ENCODE measurements at places on chromosomes 3 and 15.
A peak's percentile ranks its signal among the peaks of the same experiment; 100 is the strongest.

DNA sequence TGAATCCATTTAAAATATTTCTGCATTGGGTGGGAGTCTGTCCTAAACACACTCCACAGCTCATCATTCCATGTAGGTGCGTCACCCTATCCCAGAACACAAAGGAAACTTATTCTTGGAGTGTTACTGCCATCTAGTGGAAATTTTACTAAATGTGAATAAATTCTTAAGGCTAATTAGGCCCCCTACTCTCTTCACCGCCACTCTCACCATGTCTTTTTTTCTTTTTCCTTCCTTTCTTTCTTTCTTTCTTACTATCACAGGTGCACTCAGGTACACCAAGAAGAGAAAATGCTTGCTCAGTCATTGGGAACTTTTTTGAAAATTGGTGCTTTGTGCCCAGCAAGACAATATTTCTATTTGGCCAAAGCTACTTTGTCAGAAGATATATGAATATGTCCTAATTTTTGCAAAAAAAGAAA lies 26.4 kb upstream of the ATP8B4 start:
- DNase-seq, result peak; percentile 75

DNA sequence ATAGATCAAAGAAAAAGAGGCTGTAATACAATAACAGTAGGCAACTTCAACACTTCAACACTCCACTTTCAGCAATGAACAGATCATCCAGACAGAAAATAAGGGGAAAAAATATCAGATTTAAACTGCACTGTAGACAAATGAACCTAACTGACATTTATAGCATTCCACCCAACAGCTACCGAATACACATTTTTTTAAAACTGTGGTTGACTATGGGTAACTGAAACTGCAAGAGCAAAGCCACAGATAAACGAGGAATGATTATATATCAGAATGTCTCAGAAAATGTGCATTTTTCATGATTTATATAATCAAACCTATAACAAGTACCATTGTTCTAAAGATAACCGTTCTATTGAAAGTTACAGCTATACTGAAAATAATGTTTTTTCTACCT lies 514.9 kb upstream of the DPPA4 start:
- DNase-seq, result no peak

GRCh38 chr15:56820333-56820732 lies 87.0 kb upstream of the ZNF280D start:
- no peak for DNase-seq

DNA sequence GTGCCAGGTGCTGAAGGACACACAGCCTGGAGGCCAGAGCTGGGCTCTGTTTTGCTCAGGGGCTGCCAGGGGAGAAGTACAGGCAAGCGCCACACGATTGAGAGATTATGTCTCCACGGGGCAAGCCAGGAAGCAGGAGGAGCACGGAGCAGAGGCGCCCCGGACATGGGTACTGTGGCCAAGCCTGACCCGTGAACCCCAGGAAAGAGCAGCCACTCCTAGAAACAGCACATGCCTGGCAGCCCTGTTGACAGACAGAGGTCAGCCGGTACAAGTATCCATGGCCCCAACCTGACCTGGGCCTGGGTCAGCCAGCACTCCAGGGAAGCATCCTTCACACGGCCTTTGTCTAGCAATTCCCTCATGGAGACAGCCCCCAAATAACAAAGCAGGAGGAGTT lies 89.4 kb downstream of the ADAMTS17 start:
- no peak for DNase-seq

- DNase-seq, result peak; percentile 89
Observed at GRCh38 chr15:101251830-101252820, at the start of gene CHSY1. TSS of gene CHSY1 (minus strand) at chr15:101252048. CDS start at chr15:101251456, 592 bp downstream.

GRCh38 chr15:66774001-66774814 lies 72.2 kb downstream of the SMAD6 start:
- peak; percentile 80 for DNase-seq

DNA sequence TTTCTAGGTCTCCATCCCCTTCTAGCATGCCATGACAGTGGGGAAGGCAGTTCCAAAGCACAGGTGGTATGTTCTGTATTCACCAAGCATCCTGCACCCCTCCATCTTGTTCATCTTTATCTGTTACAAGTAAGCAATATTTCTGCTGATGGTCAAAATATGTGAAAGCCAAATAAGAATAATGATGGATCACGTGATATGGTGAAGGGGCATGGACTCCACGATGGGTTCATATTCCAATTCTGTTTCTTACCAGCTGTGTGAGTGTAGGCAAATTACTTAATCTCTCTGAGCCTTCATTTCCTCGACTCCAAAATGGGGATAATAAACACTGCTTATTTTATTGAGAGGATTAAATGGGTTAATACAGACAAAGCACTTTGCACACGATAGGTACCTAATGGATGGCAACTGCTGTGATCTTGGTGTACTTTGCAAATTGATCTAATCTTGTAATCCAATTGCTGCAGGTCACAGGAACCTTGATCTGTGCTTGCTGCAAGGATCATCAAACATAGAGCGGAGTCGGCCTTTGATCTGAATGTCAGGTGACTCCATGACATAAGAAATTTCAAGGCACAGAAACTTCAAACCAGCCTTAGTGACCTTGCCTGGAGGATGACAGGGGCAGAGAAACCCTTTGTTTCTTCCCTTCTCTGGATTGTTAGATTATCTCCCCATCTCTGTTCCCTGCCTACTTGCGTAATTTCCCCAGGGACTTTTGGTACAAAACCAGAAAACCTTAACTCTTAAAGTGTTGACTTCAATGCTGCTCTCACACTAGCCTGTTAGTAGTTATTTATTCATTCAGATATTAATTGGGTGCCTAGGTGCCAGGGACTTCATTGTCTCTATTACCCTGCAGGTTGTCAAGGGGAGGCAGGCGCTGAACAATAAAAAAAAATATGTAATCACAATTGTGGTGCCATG lies 25.8 kb downstream of the SIAH2 start:
- DNase-seq, result no peak

DNA sequence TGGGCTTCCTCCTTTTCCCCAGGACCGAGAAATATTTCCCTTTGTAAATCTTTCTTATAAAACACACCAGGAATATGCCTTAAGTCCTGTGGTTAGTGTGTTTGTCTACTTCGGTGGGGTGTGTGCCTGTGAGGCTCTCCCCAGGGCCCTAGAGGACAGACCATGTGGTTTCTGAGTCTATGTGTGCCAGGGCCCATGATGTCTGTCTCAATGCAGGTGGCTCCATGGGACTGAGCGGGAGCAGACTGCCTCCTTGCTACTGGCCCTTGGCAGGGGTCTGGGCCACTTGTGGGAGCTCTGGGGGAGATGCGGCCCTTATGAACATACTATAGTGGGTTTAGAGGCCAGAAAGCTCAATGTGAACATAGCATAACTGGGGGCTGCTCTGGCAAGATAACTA lies 37.6 kb downstream of the SCN5A start:
- no peak for DNase-seq

DNA sequence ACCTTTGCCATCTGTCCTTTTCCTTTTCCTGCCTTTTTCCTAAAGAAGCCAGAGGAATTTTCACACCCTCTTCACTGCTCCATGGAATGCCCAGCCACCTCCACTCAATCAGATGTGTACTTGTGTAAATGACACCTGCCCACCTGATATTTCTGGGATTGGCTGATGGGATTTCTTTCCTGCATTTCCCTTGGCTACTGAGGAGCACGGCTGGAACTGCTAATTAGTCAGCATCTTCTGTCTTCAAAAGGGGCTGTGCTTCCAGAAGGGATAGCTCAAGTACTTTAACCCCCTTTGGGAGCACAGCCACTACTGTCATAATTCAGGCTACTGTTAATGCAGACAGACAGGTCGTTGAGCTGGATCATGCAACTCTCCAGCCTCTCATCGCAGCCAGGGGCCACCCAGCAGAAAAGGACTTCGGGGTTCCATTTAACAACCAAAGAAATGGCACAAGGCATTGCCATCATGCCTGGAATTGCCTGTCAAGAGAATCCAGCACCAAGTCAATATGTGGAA lies 38.6 kb downstream of the MGLL start:
- DNase-seq, result no peak

DNA sequence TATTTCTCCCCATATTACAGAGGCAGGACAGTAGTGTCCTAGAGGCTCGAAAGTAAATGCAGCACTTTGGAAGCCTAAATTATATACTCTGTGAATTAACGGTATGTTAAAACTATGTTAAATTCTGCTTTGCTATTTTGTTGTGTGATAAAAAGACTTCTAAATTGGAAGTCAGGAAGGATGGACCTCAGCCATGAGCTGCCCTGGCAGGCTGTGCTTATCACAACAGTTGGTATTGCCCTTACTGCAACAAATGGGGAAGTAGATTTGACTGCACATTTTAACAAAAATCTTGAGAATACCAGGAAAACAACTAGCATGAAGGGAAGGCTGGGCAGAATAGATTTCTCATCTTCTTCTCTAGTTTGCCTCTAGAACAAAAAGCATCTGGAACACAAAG lies 706.6 kb downstream of the SI start:
- DNase-seq, result no peak

DNA sequence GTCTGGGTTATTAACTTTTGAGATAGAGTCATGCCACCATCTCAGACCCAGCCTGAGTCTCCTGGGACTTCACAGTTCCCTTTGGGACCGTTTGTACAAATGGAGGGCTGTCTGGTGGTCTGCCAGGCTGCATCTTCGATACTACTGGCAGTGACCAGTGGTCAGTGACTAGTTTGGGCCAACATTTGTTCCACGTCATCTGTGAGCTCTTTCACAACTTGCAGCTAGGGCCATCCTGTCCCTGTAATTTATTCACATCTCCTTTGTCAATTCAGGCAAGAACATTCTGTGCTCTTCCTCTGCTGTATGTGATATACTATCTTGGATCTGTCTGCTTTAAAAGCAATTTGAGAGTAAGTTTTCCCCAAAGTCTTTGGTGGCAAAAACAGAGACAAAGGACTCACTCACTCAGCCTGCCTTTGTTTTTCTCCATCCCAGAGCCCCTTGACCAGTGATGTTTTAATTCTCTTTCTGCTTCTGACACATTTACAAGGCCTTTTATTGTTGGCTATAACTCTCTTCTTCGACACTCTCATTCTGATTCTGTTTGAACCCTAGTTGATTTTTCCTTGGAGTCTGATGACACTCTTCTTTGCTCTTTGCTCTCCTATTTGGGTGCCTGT lies 353.4 kb downstream of the EPHB1 start:
- DNase-seq, result no peak

- no peak for DNase-seq
Observed at GRCh38 chr3:16529264-16529663, 15.8 kb upstream of the RFTN1 start.

- DNase-seq, result no peak
Observed at GRCh38 chr3:132645058-132645457, 14.6 kb downstream of the ACAD11 start.

DNA sequence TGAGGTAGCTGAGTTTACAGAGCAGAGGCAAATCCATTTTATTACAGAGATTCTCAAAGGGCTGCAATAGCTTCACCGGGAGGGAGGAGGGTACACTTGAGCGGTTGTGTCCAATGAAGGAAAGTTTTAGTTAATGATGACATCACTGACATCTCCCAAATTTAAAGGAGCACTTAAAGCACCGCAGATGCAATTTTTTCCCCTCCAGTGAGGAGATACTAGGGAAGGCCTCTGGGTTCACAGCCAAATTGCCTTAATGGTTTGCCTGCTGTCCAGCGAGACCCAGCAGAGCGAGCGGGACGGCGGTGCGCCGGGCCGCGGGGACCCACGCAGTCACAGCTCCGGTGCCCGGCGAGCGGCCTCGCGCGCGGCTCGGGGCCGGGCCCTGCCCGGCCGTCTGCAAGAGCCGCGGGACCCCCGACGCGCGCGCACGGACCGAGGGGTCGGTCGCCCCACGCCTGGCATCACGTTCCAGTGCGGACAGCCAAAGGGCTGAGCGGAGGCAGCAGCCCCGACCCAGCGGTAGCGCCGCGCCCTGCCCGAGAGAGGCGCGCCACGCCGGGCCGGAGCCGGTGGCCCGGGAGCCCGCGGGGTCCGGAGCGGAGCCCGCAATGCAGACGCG lies 160.5 kb upstream of the CHRNA7 start:
- DNase-seq, result no peak

- no peak for DNase-seq
Observed at GRCh38 chr3:168061332-168061996, 34.3 kb downstream of the GOLIM4 start.

DNA sequence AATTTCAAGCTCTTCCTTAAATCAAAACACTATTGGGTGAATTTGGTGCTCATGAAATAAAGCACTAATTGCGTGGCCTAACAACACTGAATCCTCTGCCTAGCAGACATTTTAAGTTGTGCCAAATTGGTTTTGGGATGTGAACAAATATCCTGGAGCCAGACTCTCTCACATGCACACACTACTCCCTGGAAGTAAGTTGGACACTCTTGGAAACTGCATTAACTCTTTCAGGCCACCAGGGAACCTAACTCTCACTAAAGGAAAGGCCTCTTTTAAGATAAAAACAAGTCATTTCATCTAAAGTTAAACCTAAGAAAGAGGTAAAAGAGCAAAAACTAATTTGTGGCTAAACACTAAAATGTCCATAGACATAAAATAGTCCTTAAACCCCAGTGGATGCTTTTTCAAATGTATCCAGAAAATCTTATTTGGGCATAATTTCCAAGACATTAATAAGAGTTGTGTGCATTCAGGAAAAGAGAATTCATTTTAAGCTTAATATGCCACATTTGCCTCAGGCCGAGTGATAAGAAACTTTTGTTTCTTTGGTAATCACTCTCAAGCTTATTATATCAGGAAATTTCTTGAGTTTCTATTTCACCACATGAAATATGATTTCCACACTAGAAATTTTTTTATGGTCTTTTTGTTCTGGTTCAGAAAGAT lies 61.8 kb downstream of the ZBTB20 start:
- DNase-seq, result no peak

DNA sequence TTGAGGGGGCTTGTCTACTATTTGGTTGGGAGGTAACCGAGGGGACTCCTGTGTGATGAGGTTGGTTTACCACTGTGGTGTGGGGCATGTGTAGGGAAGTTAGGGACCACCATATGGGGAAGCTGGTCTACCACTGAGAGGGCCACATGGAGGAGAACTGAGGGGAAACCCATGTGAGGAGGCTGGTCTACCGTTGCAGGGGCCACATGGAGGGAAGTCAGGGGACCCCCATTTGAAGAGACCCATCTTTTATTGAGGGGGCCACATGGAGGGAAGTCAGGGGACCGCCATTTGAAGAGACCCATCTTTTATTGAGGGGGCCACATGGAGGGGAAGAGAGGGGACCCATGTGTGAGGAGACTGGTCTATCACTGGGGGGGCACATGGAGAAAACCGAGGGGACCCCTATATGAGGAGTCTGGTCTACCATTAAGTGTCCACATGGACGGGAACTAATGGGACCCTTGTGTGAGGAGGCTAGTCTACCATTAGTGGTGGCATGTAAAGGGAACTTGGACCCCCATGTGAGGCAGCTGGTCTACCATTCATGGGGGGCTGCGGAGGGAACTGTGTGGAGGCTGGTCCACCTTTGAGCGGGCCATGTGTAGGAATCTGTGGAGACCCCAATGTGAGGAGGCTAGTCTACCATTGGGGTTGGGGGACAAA lies 165.5 kb downstream of the FBLN2 start:
- no peak for DNase-seq

DNA sequence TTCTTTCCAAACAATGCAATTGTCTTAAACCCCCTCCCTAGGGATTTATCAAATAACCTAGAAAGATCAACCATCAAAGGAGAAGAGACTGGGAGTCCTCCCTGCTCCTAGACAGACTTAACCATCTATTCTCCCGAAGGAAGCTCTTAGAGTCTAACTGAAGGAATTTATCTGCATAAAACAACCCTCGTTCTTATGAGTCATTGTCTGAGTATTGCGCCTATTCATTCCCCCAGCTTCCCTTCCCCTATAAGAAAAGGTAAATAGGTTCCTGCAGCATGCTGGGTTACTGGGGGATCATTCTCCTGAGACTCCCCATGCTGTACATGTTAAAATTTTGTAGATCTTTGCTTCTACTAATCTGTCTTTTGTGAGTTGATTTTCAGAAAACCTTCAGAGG lies 412.7 kb downstream of the OCA2 start:
- DNase-seq, result no peak

- no peak for DNase-seq
Observed at GRCh38 chr3:195868866-195869412, 39.4 kb downstream of the TNK2 start.

Data from MCF 10A (cell line).